Transverse colon (tissue), 4 donors: ENCODE measurements at places on chromosomes 4 and X.

GRCh38 chrX:363621-364375, 22.9 kb downstream of the PPP2R3B start:
- no peak overlapping the region for H3K4me3 ChIP-seq
- no peak for DNase-seq
- no peaks in the 10 kb centered on the region for H3K27me3 ChIP-seq
- H3K27ac ChIP-seq: no peak overlapping the region
- H3K4me1 ChIP-seq: no peaks in the 10 kb centered on the region
- peaks cover 6% of the 10 kb centered on the region for H3K36me3 ChIP-seq

DNA sequence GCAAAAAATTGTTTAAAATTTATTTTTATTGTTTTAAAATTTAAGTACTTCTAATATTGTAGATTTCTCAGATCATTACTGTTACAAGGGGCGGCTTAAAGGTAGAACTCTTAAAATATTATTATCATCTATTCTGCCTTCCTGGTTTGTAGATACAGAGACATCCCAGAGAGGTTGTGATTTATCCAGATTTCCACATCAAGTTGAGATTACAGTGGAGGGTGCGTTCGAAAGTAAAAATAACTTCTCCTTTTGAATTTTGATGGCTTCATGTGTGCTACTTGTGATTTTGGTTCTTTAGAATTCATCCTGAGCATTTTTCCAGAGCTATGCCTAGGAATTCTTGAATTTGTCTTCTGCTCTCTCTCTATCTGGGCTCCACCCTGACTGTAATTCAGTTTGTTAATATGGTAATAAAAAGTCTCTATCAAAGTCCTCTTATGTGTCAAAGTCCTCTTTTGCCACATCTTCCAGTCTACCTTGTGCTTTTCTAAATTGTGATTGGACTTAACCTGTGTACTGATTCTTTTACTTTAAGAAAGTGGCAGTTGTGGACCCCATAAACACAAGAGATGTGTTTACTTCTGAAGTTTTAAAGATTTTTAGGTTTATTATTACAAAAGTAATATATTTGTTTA, 37.2 kb downstream of the CLCN3 start:
- no peak overlapping the region for H3K4me3 ChIP-seq
- H3K27me3 ChIP-seq: no peaks in the 10 kb centered on the region
- no peaks in the 10 kb centered on the region for H3K36me3 ChIP-seq
- H3K4me1 ChIP-seq: peaks cover 48% of the 10 kb centered on the region

DNA sequence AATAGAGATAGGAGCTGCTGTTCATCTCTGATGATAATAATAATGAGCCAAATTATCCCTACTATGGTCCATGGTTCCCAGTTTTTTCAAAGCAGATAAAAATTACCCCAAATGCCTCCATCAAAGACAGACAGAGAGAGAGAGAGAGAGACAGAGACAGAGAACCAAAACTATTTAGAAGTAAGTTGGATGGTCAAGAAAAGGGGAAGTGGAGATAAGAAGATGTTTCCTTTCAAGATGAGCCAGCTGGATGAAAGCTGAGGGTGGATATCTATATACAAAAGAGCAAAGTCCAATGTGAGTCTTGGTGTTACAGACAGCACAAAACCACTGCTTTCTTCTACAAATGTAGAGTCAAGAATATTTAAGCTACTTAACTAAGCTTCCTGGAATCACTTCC, 173.9 kb downstream of the GRIA3 start:
- H3K27ac ChIP-seq: no peak overlapping the region
- H3K4me1 ChIP-seq: no peaks in the 10 kb centered on the region
- H3K27me3 ChIP-seq: no peaks in the 10 kb centered on the region
- H3K4me3 ChIP-seq: no peak overlapping the region

- no peaks in the 10 kb centered on the region for H3K36me3 ChIP-seq
- H3K27me3 ChIP-seq: no peaks in the 10 kb centered on the region
- H3K27ac ChIP-seq: no peak overlapping the region
- H3K4me1 ChIP-seq: no peaks in the 10 kb centered on the region
- no peak for DNase-seq
- H3K4me3 ChIP-seq: no peak overlapping the region
These were observed 88.2 kb upstream of the CAMK2D start for GRCh38 chr4:113849771-113850170.

DNA sequence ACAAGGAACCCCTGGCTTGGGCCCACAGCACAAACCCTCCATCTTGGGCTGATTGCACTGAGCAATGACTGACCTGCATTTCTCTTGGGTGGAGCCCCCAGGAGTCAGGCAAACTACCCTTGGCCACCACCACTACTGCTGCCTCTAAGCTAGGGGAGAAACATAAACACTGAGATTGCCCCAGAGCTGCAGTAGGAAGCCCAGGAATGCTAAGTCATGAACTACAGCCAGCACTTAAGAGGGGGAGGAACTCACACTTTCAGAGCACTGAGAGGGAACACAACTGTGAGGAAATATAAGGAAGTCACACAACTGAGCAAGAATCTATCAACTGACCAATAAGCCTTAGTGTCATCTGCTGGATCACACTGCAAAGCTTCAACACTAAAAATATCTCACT, 111.6 kb upstream of the PPP3CA start:
- H3K4me3 ChIP-seq: no peak overlapping the region
- no peak overlapping the region for H3K27ac ChIP-seq

GRCh38 chr4:73213916-73214653, 44.5 kb downstream of the ANKRD17 start:
- no peaks in the 10 kb centered on the region for H3K36me3 ChIP-seq
- H3K27ac ChIP-seq: no peak overlapping the region
- no peaks in the 10 kb centered on the region for H3K4me1 ChIP-seq
- H3K27me3 ChIP-seq: no peaks in the 10 kb centered on the region
- no peak for DNase-seq
- no peak overlapping the region for H3K4me3 ChIP-seq

DNA sequence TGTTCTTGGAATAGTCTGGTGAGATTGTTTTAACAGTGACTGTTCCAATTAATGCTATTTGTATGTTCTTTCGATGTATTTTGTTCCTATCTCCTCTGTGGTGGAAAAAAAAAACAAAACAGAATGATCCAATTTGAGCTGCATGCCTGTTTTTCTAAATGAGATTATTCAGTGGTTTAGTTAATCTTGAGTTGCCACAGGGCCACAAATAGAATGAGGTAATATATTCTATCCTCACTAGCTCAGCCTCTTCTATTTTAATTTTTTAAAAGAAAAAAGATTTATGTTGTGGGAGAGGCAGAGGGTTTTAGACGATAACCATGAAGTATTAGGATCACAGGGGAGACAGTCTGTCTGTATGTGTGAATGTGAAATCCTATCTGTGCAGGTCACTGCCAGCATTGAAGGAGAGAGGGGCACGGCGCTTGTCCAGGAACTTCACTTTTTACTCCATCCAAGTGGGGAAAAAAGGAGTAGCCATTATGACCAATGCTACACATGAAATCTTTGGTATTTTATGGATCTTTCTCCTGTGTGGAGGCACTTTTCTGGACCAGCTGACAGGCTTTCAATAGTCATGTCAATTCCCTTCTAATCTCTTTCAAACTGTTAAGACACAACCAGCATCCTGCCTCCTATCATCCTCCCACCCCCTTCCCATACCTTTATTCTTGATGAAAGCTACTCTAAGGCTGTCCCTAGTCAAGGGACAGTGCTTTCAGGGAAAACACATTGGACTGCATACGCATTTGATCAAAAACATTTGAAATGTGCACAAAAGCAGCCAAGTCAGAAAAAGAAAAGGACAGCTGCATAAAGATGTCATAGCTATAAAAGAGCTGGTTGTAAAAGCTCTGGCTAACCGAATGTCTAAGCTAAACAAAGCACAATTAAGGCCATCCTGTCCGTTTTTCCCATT, 1063.8 kb upstream of the INTU start:
- H3K4me1 ChIP-seq: no peaks in the 10 kb centered on the region
- no peak overlapping the region for H3K4me3 ChIP-seq
- no peaks in the 10 kb centered on the region for H3K27me3 ChIP-seq
- H3K27ac ChIP-seq: no peak overlapping the region
- H3K36me3 ChIP-seq: no peaks in the 10 kb centered on the region

DNA sequence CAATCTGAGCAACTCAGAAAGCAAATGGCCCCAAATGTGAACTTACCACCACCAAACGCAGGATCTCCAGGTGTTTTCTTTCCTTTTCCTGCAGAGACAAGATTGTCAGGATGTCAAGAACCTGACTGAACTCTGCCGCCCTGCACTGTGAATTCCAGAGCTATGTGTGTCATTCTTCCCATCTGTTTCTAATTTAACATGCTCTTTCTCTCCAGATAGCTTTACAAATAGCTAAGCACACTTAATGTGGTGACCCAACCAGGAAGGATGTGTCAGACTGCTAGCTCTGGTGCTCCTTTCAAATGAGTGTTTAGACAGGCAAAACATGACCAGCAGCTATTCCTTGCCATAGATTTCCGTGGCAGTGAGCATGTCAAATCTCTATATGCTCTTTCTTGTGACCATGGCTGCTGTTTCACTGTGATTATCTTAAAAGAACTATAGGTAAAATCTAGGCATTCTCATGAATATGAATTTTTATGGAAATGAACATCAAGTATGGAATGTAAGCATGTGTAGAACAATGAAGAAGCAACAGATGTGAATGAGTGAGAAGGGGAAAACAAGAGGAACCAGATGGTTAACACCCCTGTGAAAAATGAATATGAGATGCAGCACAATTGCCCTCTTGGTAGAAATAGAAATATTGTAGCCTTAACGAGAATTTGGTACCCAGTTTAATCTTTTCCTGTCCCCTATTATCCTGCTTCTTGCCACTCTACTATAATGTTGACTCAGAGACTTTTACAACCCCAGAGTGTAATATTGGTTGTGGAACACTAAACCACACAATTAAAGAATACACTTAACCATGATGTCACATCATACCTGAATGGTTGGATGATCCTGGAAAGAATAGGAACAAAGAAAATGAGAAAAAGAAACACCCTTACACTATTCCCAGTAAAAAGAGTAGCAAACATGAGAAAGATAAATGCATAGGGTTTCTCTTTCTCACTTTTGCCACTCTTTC, 247.8 kb upstream of the DKK2 start:
- no peak overlapping the region for H3K27ac ChIP-seq
- no peaks in the 10 kb centered on the region for H3K4me1 ChIP-seq
- H3K27me3 ChIP-seq: no peaks in the 10 kb centered on the region
